ENCODE measurements at places on chromosomes 5 and 9.

DNA sequence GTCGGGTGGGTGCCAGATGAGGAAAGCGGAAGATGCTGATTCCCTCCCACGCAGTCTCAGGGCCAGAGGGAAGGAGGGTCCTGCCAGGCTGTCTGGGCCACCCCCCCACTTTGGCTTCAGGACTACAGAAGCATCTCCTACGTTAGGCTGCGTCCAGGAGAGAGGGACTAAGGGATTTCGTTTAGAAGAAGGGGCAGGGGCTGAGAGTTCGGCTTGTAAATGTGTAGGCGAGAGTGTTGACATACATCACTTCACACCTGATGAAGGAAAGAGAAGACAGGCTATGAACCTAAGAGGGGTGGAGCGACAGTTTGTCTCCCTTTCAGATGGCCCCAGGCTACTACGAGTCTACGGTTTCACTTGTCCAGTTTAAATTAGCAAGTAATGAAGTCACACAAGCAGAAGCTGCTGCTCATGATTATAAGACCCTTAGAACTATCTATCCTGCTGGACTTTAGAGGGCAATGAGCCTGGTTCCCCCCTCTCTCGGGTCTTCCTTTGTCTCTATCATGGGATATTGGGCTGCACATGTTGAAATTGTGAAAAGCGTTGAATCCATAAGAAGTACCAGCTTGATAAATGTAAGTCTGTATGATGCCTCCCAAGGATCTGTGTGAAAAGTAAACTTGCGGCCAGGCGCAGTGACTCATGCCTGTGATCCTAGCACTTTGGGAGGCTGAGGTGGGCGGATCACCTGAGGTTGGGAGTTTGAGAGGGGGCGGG, 193.0 kb downstream of the AOPEP start:
- no peak for DNase-seq

GRCh38 chr9:133201424-133202144, 7.5 kb downstream of the OBP2B start:
- DNase-seq, result no peak

GRCh38 chr5:157107508-157107907, 1.3 kb downstream of the HAVCR2 start:
- no peak for DNase-seq

DNA sequence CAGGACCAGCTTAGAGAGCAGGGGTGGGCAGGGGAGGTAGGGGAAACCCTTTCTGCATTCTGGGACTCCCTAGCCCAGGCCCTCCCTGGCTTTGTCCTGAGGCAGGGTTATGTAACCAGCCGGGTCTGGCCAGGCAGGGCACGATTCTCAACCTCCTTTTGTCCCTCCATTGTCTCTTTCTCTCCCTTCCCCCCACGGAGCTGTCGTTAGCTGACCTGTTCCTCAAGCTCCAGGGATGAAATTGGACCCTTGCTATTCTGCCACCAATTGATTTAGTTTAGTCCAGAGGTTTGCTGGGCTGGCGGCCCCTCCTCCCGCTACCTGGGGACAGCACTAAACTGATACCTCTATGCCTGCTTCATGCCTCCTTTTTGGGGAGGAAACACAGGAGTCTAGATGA, 9.4 kb upstream of the NDST1 start:
- DNase-seq, result no peak

GRCh38 chr9:1659363-1659690, 355.8 kb upstream of the SMARCA2 start:
- no peak for DNase-seq

GRCh38 chr5:142520885-142521284, 165.0 kb downstream of the FGF1 start:
- no peak for DNase-seq

- DNase-seq, result no peak
Measured at GRCh38 chr5:1321576-1321975, 23.3 kb downstream of the CLPTM1L start.

GRCh38 chr5:176618783-176619182, 8.8 kb upstream of the GPRIN1 start:
- no peak for DNase-seq

GRCh38 chr5:1101961-1102713, 9.7 kb downstream of the SLC12A7 start:
- no peak for DNase-seq

DNA sequence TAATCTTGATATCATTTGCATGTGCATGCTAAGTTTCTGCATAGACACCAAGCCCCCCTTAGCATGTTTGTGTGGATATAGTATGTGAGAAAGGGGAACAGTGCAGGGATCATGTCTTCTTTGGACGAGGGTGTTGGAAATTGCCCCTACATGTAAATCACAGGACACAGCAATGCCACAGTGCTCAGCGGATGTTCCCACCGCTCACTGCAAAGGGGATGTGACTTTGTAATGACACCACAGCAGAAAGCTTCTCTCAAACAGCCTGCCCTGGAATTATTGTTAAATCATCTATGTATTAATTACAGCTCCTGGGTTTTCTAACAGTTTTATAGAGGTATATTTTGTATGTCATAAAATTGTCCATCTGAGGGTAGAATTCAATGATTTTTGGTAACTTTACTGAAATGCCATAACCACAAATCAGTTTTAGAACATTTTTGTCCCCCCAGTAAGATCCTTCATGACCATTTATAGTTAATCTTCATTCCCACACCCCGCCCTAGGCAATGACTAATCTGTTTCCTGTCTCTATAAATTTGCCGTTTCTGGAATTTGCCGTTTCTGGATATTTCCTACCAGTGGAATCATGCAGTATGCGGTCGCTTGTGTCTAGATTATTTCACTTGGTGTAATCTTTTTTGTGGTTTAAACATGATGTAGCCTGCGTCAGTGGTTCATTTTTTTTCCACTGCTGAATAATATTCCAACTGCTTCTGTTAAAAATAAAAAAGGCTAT, 648.5 kb upstream of the WWC1 start:
- DNase-seq, result no peak

Measured in hypothalamus (tissue), 51 donors.